Left hindlimb (tissue), 1 donor: ENCODE measurements at places on chromosomes 7 and 10.

DNA sequence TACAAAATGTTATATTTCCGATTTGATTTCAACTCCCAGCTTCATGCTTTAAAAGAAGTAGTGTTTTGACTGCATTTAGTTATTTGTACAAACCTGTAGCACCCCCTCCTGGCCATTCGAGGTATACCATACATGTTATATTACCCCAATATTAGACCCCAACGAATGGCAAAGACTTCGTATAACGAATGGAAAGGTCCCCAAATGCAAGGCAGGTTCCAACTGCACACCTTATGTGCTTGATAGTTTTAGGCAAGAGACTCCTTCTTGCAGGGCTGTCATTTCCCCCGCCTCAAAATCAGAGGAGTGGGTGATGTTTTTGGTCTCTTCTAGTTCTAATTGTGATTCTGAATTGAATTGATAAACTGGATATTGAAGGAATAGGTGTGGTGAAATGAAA, 101.1 kb upstream of the TARP start:
- no peak for DNase-seq

DNA sequence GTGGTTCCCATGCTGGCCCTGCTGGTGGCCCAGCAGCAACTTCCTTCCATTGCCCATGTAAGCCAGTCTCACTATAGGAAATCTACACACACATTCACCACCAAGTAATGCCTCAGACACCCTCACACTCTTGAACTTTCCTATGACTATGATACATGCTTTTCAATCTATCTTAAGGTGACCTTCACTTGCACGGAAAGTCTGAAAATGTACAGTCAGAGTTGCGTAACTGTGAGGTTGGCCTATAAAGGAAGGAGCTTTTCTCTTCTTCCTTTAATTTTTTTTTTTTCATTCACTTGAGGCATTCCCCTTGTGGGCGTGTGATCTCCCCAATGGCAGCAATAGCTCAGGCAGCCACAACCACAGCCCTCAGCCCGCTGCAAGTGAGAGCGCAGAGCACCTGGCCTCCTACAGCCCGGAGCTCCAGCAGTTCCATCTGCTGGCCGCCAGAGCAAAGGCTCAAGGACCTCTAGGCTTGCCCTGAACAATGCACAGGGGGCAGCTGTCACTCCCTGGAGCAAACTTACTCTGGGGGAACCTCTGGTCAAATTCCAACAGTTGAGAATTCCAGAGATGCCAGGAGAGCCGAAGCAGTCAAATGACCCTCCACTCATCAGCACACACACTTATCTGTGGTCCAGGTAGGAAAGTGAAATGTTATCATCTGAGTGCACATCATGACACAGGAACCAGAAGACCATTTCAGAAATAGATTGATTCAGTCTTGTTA, 123.1 kb upstream of the ADO start:
- no peak for DNase-seq

- DNase-seq: no peak
These were observed 9.5 kb downstream of the GPR146 start for GRCh38 chr7:1053816-1054370.

DNA sequence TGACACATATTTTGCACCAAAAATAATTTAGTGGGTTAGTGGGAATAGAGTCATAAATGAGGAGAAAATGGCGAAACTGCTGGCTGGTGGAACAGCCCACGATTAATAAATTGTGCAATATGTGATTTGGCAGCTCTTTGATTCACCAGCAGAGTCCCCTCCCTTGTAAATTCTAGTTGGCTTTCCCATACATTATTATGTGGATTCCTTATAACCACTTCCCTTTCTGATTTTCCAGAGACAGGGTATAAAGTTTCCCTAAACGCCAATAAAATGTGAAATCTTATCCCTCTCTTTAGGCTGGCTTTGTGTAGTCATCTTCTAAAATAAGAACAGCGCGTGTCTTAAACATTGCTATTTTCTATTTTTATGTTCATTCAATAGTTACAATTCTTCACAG, 149.4 kb upstream of the FERD3L start:
- no peak for DNase-seq

DNA sequence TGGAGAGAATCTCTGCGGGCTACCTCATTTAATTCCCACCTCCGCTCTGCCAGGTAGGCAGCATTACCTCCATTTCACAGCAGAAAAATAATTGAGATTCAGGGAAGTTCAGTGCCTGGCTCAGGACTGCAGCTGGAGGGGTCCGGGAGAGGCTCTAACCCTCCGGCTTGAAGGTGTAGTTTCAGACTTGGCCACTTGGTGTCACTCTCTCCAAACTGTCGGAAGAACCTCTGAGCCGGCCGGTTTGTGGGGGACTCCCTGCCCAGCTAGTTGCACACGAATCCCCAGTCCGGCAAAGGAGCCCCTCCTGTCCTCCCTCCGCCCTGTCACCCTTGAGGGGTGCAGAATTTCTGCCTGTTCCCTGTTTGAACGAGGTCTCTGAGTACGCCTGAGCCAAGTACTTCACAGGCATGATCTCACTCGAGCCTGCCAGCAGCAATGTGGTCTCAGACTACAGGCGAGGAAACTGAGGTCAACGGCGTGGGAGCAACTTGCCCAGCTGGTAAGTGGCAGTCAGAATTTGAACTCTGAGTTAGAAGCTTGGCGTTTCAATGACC, 144.7 kb upstream of the ZNF716 start:
- no peak for DNase-seq

DNA sequence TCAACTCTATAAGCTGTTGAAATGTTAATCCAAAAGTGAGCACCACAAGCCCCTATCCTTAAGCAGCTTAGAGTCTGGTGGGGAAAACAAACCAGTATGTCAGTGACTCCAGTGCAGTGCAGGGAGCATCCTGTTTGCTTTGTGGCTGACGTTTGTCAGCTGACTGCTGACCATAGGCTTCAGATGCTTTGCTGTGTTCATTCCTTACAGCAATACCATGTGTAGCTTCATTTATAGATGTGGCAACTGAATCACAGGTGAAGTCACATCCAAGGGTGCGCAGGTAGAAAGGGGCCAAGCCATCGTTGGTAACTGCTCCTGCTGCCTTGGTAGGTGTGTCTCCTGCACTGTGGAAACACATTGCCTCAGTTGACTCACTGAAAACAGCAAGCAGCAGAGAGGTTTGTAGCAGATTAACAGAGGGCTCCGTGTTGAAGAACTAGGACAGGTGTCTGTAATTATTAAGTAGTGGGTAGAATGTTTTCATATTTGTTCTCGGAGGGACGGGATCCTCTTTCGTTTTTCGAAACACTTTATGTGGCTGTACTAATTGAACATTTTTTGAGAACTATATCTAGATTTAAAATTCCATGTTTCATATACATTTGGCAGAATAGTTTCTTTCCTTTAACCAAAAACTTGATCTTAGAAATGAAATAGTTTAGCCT, 2.0 kb downstream of the INSIG1 start:
- no peak for DNase-seq

DNA sequence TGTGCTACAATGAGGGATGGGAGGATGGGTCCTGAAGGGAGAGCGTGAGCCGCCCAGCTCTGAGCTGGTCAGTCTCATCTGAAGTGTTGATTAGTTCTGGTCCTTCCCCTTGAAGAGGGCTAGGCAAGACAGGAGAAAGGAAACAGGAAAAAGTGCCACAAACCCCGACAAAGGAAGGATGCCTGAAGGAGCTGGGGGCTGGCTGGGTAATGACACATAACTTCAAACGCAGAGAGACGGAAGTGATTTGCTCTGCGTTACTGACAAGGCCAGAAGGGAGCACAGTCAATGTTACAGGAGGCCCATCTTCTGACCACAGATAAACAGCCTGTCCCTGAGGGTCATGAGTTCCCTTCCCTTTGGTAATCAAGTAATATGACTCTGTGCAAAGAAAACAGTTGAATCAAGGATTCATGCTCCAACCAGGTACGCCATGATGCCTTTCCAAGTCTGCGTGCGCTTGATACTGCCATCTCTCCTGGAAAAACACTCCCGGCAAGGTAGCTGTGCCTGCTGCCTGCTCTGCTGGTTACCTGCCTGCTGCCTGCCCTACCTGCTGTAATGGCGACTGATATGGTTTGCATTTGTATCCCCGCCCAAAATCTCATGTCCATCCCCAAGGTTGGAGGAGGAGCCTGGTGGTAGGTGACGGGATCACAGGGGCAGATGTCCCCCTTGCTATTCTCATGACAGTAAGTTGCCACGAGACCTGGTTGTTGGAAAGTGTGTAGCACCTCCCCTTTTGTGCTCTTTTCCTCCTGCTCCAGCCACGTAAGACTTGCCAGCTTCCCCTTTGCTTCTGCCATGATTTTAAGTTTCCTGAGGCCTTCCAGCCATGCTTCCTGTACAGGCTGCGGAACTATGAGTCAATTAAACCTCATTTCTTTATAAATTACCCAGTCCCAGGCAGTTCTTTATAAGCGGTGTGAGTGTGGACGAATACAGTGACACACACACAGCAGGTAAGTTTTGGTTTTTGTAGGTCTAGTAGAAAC, 57.9 kb downstream of the GRB10 start:
- DNase-seq: no peak

DNA sequence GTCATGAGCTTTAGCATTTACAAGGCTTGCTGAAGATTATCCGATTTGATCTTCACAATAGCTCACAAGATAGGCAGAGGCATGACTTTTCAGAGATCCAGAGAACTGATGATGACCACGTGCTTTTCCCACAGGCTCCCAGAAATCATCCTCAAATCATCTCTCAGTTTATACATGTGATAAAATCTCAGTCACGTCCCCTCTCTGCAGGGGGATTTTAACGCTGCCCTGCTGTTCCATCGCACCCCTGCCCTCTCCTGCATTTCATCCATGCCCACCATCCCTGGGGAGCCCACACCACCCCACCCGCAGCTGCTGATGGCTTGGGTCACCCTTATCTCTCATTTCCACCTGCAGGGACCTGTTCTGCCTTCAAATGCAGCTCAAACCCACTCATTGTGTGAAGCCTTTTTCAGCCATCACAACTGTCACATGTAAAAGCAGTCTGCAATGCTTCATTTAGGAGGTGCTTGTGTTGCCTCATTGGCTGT, 141.8 kb downstream of the DIP2C start:
- no peak for DNase-seq

GRCh38 chr7:88167223-88167622, 52.6 kb downstream of the SRI start:
- no peak for DNase-seq

DNA sequence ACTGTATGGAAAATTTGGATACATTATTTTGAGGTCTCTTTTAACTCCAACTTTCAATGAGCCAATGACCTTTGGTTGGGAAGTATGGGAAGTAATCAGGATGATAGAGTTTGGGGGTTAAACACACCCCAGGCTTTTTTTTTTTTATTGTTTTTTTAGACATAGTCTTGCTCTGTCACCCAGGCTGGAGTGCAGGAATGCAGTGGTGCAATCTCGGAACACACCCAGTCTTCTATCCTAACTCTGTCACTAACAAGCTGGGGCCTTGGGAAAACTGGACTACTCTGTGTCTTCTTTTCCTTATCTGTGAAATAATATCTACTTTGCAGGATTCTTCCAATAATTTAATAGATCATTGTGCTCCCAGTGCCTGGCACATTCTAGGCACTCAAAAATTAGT, 37.6 kb upstream of the AGBL3 start:
- no peak for DNase-seq

DNA sequence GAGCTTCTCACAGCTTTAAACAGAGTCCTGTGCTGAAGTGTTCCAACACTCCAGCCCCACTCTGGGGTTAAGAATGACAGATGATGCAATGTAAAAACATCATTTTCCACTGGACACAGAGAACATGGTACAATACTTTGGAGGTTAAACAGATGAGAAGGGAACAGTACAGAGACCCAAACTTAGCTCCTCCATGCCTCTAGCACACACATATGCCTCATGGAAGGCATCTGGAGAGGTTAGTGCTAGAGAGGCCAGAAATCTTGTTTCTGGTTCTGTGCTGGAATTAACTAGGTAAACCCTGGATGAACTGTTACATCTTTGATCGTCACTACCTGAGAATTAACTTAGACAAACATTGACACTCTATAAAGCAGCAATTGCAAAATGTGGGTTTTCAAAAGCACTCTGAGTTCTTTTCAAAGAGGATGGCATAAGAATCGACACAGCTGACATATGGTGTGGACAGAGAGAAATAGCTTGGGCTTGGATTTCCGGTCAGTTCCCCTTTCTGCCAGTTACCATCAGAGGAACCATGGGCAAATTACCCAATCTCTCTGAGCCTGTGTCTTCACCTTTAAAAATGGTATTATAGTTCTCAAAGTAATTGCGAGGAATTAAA, 81.9 kb downstream of the KCNMA1 start:
- no peak for DNase-seq

DNA sequence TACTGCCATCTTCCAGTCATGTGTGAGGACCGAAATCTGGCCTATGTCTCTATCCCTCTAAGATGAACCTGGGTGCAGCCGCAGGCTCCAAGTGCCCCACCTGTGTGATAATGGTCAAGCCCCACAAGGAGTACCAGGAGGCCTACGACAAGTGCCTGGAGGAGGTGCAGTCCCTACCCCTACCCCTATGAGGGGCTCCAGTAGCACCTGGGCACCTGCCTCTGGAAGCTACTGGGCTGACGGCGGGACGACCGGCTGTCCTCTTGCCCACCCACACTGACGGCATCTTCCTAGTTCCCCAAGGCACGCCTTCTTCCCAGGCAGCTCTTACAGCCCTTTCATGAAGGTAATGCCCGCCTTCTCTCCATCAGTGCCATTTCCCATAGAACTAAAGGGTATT, 47.4 kb downstream of the HOXA1 start:
- DNase-seq: no peak

DNA sequence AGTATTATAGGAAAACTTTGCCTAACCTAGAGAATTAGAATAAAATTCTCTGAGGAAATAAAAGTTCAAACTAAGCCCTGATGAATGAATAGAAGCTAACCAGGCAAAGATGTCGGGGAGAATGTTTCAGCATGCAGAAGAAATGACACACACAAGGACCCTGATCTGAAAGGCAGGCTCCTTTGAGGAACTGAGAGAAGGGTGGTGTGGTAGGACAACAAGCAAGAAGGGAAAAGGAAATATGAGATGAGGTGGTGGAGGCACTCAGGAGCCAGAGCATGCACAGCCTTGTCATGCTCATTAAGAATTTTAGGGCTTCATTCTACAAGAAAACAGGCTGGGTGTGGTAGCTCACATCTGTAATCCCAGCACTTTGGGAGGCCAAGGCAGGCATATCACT, 90.6 kb downstream of the ARHGAP12 start:
- DNase-seq: no peak

- no peak for DNase-seq
These were observed 453.1 kb downstream of the SORCS1 start for GRCh38 chr10:106711313-106711906.

- DNase-seq: no peak
These were observed 13.1 kb downstream of the DRGX start for GRCh38 chr10:49382826-49383225.

DNA sequence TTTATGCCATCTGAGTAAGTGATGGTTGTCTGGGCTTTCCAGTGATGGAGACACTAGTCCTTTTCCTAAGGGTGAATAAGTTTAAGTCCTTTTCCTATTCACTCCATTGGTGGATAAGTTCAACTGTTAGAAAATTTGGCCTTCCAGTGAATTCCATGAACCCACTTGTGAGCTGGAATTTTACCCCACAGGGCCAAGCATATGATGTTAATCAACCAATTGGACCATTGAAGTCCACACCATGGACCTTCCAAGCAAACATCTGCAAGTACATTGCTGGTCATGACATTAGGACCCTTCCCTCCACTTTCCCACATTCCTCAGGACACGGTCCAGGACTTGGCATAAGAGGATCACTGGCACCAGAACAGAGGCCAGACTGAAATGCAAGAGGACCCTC, 381.4 kb downstream of the RPS24 start:
- DNase-seq: no peak
